Chondrocyte (in vitro differentiated cells): ENCODE measurements at places on chromosomes 5 and 9. TPM values are rescaled to one million over a fixed set of nuclear protein-coding genes. Genes with fewer than 3 reads are reported as not detected.
A peak's percentile ranks its signal among the peaks of the same experiment; 100 is the strongest.

DNA sequence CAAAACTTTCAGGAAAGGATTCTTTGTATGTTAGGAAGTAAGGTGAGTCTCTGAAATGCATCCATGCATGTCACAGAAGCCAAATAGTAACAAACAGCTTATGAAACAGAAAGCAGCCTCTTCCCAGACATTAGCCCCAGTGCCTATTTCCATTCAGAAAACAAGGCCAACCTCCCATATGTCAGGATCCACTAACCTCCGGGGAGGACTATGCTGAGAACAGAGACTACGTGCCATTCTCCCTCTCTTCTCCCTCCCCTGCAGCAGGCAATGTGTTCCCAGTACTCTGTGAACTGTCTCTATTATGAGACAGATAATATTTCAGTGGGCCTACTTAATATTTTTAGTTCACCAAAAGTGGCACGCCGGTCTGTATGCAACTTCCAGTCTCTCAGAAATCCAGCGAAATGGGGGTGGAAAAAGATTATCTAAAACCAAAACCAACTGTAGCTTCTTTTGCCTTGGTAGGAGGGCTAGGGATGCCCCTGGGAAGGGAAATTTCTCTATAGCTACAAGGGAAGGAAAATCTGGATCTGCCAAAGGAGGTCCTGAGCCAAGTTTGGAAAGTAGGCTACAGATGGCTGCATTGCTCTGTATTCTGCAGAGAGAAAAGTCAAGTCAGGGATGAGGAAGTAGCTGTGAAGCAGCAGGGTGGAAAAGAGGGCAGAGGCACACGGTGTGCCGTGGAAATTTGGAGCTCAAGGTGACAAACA, 42.0 kb downstream of the VLDLR start:
- no peak for DNase-seq

DNA sequence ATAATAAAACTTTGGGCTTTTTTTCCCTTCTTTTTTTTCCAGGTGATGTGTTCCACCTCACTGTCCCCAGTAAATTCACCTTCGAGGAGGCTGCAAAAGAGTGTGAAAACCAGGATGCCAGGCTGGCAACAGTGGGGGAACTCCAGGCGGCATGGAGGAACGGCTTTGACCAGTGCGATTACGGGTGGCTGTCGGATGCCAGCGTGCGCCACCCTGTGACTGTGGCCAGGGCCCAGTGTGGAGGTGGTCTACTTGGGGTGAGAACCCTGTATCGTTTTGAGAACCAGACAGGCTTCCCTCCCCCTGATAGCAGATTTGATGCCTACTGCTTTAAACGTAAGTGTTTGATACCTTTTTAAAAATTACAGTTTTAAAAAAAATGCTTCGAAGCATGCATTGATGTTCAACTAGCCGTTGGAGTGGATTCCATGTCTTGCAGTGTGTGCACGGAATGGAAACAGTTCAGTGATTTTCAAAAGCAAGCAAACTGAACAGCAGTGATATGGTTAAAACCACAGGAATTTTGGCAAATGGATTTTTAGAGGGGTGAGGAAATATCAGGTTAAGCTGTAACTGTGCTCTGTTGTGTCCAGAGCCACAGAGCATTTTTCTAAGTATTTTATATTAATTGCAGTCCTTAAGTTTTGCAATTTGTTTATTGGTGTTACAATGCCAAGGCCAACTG, 40.7 kb downstream of the VCAN start:
- no peak for DNase-seq

Gene C9orf153
- 0.48 TPM in 1 of 3 replicates, not detected in the others for total RNA-seq

GRCh38 chr9:87309236-87309635, 188.4 kb upstream of the DAPK1 start:
- DNase-seq = no peak

- DNase-seq = no peak
Observed at GRCh38 chr9:134390947-134391318, 64.7 kb downstream of the RXRA start.

Gene SLC6A3
- total RNA-seq = not detected in 3 replicates

Gene PCDHB8
- 1.1 to 3.1 TPM (median 1.7 TPM) in 3 replicates for total RNA-seq

Gene SHOC1
- total RNA-seq = not detected in 3 replicates

- no peak for DNase-seq
Observed at GRCh38 chr5:118479285-118479684, 509.1 kb downstream of the DTWD2 start.

Gene OR1J2
- total RNA-seq = not detected in 3 replicates

DNA sequence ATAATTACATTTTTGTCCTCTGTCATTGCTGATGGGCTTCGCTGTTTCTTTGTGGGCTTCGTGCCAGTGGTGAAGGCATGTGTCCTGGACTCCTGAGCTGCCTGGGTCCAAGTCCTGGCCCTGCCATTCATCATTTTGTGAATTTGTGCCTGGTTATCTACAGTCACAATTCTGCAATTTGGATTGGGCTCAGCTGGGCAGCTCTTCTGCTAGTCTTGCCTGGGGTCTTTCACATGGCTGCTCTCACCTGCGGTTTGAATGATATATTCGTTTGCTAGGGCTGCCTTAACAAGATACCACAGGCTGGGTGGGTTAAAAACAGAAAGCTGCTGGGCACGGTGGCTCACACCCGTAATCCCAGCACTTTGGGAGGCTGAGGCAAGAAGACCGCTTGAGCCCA, 192.7 kb upstream of the IER5L start:
- DNase-seq = peak; percentile 13

Gene PTPRD
- total RNA-seq = 5.7 to 15.6 TPM (median 6.8 TPM) in 3 replicates

- no peak for DNase-seq
Observed at GRCh38 chr5:111776913-111777781, 20.2 kb upstream of the NREP start.

GRCh38 chr5:35031276-35031675, 16.5 kb downstream of the AGXT2 start:
- DNase-seq = no peak

DNA sequence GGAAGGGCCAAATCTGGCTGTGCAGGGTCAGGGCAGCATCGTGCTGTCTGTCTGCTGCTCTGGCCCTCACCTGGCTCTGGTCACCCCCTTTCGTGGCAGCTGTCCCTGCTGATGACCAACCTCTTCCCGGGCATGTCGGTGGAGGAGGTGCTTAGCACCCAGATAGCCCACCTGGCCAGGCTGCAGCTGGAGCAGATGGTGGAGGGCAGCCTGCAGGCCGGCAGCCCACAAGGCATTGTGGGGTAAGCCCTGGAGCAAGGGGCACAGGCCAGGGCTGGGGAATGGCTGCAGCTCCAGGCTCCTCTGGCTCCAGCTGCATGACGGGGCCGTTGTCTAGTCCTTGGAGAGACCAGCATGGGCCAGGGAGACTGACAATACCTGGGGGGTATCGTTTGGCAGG, 8.2 kb downstream of the TOR2A start:
- no peak for DNase-seq

GRCh38 chr9:32423371-32423770, 38.9 kb downstream of the ACO1 start:
- DNase-seq = no peak

DNA sequence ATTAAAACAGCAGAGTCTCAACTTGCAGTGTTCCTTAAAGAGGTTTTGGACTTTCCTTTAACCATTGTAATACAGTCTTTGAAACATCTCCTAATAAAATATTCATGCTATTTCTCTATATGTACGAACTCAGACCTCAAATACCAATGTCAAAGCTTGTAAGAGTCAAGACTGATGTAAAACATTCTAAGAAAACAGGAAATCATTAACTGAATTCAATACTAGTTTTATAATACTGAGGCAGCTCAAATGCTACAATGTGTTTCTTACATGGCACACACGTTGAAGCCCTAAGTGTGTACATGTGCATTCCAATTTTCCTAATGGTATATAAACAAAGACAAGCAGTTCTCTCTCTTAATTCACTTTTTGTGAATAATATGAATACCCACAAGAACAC, 11.6 kb downstream of the PSIP1 start:
- no peak for DNase-seq

DNA sequence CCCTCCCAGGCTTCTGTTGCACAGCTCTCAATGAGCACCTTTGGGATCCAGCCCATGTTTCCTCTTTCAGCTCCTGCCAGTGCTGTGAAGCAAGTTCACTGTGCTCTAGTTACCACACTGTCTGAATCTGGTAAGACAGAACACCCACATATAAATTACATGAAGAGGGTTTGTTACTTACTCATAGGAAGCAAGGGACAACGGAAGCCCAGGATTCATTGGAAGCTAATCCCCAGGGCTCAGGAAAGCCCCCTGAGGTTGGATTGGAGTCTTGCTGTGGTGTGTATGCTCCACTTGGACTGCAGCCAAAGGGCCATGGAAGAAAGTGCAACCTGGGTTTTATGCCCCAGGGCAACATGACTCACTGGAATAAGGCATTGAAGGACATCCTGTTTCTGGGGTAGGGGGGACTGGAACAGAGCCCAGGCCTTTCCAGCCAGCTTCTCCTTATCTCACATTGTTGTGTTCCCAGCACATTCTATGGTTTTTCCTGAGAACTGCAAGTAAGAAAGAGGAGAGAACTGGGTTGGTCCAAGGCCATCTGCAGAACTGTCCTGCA, 15.6 kb upstream of the CLK4 start:
- DNase-seq = no peak

DNA sequence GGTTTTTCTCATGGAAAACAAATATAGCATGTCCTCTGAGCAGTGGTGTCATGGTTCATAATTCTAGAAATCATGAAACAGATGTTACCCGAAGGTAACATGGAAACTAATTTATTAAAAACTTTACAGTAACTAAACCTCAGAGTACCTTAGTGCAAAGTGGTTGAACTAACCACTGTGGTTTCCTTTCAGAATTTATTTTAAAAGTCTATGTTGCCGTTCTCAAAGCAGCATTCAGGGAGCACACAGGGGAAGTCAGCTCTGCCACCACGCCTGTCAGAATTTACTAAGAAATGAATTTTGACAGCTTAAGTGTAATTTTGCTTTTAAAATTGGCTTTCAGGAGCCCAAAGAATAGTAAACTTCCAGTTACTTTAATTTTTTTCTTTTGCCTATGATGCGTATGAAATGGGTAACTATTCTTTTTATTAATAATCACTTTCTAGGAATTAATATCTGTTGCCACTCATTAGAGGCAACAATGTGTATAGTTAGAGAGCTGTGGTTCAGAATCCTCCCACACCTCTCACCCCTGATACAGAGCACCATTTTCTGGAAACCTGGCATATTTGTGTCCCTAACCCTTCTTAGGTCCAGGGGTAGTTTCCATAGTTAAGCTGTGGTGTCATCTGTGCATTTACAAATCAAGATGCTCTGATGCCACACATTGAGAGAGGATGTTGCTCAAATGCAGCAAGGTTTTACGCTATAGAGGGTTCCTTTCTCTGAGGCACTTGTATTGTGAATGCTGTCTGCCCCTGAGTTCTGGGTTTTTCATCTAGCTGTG, 202.6 kb downstream of the ZSWIM6 start:
- no peak for DNase-seq

Gene SLC36A3
- not detected in 3 replicates for total RNA-seq

DNA sequence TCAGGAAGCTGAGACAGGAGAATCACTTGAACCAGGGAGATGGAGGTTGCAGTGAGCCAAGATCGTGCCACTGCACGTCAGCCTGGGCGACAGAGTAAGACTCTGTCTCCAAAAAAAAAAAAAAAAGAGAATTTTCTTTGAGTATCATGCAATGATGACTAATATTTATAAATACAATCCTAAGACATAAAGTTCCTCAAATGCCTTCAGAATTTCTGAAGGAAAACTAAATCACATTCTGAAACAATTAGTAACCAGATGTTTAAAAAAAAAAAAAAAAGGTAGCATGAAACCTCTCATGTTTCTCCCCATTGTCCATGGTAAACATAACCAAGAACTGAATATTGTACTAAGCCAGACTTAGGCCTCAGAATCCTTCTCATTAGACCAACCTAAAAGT, 23.1 kb downstream of the MLLT3 start:
- no peak for DNase-seq

GRCh38 chr5:7897014-7897600, 28.2 kb downstream of the MTRR start:
- DNase-seq = no peak

DNA sequence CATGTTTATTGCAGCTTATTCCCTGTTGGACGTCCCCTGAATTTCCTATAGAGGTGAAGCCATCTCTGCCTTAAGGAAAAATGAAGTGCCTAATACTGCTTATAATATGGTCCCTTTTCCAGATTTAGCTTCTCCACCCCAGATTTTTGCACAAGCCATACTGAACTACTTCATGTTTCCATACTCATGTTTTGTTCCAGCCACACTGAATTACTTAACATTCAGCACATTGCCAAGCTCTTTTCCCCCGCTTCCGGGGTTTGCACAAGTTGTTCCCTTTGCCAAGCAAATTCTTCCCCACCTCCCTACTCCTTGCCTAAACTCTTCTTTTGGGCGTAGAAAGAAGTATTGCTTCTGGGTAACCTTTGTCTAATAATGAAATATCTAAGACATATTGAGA, 1.7 kb upstream of the CNTRL start:
- no peak for DNase-seq

- DNase-seq = no peak
Observed at GRCh38 chr9:79026316-79026715, 545.4 kb upstream of the TLE4 start.

Gene OBP2B
- not detected in 3 replicates for total RNA-seq

GRCh38 chr9:129276486-129277230, 98.6 kb upstream of the IER5L start:
- peak; percentile 58 for DNase-seq

DNA sequence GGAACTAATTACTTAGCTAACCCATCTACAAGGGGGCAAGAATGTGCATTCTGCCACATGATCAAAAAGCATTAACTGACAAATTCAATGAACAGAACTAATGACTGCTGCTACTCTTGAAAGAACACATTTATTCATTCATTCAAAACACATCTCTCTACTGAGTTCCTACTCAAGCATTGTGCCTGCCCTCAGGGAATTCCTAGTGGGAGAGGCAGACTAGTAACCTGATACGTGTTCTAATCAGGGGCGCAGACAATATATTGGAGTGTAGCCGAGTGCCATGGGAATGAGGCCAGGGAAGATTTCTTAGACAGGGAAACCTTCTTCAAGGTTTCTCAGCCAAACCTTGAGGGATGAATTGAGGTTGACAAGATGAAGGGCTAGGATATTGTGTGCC, 56.7 kb upstream of the PAPPA start:
- no peak for DNase-seq

Gene GKAP1
- 1.7 to 2.6 TPM (median 1.9 TPM) in 3 replicates for total RNA-seq

DNA sequence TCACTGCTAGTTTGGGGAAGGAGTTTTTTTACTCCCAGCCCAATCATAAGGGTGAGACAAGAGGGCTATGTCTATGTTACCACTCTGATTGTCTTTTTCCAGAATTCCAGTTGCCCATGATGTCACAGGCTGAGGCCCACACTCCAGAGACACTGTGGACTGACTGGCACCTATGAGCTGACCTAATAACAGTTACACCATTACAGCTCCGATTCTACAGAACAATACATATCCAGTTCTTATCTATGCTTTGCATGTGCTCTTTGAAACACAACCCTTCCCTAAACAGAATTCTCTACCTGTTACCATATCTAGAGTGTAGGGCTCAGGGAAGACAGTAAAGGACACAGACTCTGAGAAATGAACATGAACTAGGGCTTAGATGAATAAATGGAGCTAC, 45.7 kb upstream of the ALDOB start:
- no peak for DNase-seq
